ENCODE measurements at places on chromosomes 11 and 22.

DNA sequence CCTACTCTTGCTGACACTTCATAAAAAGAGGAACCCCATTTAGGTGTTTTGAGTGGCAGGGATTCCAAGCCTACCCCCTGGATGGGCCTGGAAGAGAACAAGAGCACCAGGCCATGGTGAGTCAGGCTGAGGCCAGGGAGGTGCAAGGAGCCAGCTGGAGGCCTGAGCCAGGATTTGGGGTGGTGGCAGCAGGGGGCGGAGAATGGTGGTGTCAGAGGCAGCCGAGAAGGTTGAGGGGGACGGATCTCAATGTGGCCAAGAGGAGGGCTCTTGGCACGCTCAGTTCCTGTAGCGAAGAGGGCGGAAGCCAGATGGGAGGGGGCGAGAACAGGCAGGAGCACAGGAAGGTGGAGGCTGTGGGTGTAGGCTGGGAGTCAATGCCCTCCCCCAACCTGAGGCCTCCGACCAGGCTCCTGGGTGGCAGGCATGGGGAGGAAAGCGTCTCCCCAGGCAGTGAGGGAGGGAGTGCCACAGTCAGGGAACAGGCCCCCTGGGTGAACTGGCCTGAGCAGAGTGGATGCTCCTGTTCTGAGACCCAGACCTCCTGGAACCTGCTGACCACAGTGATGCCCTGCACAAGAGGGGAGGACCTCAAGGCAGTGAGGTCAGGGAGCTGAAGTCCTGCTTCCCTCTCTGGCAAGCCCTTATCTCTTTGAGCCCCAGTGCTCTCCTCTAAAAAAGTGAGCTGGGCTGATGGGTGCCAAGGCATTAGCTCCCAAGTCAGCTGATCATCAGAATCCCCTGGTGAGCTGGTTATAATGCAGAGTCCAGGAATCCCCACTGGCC is 13.9 kb downstream of the RTN4RL2 start:
- DNase-seq, result no peak

DNA sequence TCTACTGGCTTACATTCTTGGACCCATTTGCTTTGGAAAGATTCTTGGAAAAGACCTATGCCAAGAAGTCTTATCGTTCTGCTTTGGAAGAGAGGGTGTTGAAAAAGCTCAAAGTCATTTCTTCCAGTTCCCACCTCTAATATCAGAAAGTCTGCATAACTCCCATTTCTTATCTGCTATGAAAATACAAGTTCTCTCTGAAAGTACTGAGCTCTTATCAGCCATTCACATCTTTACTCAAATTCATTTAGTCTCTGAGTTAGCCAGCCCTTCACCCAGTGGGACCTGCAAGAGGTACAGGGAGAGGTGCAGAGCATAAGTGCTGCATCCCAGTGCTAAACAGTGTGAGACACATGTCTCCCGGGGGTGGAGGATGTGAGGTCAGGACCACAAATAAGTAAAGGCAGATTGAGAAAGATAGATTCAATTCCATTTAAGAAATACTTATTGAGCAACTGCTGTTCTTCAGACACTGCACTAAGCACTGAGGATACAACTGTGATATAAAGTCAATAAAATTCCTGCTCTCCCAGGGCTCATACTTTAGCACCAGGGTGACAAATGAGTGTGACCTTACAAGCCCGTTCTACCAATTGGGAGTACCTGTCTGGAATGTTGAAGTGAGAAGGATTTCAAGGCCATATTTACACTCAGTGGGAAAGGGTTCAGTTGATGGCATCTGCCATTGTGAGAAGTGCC is 76.7 kb downstream of the PISD start:
- DNase-seq, result no peak

DNA sequence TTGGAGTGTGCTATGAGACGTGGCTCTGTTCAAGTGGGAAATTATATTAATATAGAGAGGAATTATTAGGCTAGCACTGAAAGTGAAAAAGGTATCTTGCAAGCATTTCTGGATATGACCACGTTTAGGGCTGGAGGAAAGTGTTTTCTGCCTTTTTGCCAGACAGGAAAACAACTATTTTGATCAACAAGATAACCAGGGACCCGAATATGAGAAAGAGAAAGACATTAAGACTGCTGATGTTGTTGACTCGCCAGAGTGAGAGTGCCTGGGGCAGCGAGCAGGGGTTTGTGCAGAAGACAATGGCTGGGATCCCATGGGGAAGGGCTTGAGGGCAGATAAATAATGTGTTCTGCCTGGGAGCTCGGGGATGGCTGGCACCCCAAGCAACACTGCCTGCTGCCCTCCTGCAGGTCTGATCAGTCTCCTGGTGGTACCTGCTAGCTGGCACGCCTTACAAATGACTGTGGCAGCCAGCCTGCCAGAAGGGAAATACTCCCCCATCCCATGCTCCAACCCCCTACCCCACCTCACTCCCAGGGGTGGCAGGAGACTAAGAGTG is 23.1 kb upstream of the CHST1 start:
- DNase-seq, result no peak

DNA sequence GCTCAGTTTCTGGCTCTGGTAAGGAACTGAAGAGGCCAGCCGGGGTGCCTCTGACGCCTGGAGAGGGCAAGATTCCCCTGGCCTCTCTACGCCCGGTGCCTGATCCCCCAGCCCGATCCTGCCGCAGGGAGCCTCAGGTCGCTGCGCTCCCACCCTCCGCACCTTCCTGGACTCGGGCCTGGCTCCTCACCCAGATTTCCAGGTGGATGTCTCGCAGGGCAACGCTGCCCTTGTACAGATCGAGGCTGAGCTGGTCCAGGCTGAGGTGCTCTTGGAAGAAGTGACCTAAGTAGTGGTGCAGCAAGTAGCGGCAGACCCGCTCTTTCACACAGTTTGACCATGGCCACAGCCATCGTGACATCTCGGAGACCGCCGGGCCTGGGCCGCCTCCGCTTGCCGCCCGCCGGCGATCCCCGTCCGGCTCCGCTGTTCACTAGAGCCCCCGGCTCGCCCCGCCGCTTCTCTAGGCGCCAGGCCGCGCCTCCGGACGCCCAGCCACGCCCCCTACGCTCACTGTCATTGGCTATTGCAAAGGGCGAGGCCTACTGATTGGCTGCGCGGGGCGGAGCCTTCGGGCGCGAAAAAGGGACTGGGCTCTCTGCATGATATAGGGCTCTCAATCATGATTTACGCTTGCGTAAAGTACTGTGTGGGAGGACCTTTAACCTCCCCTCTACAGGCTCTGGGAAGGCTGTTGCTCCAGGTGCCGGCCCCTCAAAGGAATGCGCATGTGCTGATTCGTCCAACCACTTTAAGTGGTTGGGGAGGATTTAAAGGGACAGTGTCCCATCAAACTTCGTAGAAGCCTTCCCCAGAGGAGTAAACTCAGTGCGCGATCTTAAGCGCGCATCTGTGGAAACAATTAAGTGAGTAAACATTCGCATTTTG is at the start of gene ATG2A:
TSS of gene ATG2A (minus strand) at position 435 of the 888 bp plus-strand sequence. CDS start at position 361, 74 bp downstream.
- peak; percentile 98 for DNase-seq

DNA sequence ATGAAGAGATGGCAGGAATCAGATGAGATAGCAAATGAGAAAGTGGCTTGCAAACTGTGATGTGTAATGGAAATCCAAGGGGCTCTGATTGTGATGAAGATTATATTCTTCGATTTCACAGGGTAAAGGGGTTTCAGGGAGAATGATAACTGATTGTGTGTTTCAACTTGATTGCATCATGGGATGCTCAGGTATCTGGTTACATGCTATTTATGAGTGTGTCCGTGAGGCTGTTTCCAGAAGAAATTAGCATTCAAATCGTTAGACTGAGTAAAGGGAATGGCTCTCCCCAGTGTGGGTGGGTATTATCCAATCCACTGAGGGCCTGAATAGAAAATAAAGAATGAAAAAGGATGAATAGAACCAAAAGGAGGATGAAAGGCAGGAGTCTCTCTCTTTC is 278.7 kb upstream of the LARGE1 start:
- DNase-seq, result no peak

DNA sequence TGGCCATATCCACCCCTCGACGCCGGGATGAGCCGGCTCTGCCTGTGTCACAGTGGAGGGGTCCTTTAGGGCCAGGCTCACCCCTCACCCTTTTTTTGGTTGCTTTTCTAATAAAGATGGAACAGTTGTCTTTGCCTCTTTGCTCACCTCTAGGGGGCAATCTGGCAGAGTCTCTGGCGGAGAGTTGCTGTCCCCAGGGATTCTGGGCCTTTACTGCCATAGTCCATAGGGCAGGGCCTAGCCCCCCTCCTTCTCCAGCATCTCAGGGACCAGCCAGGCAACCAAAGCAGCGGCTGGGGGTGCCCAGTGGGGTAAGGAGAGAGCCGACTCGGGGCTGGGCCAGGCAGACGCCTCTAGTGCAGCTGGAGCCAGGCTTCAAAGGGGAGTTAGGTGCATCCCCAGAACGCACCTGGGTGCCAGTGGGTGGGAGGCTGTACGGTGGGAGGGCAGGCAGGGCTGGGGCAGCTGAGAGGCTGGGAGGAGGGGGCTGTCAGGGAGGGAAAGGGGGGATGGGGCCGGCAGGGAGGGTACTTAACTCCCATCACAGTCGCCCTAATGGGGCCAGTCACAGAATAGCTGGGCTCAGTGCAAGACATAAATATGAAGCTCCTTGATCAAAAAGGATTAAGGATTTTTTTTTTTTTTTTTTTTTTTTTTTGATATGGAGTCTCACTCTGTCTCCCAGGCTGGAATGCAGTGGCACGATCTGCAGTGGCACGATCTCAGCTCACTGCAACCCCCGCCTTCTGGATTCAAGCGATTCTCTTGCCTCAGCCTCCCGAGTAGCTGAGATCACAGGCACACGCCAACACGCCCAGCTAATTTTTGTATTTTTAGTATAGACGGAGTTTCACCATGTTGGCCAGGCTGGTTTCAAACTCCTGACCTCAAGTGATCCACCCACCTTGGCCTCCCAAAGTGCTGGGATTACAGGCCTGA is 2.5 kb upstream of the SUSD2 start:
- no peak for DNase-seq

DNA sequence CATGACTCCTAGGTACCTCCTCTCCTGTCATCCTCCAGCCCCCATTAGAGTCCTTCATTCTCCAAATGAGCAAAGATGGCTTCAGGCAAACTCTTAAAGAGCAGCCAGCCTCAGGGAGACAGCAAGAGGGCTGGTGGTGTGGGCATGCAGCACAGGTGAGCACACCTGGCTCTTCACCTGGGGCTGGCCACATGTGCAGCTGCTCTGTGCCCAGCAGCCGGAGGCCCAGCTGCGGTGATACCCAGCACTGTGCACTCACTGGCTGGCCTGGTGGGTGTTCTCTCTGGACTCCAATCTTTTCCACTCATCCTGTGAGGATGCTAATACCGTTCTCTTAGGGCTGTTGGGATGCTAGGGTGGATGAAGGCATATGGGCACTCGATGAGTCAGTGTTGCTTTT is 106.1 kb upstream of the PARVA start:
- DNase-seq, result no peak

DNA sequence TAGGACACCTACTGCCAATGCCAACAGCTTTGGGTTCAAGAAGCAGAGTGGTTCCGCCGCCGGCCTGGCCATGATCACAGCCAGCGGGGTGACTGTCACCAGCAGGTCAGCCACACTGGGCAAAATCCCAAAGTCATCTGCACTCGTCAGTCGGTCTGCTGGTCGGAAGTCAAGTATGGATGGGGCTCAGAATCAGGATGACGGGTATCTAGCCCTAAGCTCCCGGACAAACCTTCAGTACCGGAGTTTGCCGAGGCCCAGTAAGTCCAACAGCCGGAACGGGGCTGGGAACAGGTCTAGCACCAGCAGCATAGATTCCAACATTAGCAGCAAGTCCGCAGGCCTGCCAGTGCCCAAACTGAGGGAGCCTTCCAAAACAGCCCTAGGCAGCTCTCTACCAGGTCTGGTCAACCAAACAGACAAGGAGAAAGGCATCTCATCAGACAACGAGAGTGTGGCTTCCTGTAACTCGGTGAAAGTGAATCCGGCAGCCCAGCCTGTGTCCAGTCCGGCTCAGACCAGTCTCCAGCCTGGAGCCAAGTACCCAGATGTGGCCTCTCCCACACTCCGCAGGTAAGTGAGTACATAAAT is 115.1 kb downstream of the DBX1 start:
- DNase-seq, result no peak

GRCh38 chr11:19428206-19429002 is 187.7 kb upstream of the E2F8 start:
- DNase-seq, result no peak

Measured in T-helper 9 cell (primary cell).